Right renal pelvis (tissue), 4 donors: ENCODE measurements at places on chromosomes 4 and X. TPM values are rescaled to one million over a fixed set of nuclear protein-coding genes. Genes with fewer than 3 reads are reported as not detected.

DNA sequence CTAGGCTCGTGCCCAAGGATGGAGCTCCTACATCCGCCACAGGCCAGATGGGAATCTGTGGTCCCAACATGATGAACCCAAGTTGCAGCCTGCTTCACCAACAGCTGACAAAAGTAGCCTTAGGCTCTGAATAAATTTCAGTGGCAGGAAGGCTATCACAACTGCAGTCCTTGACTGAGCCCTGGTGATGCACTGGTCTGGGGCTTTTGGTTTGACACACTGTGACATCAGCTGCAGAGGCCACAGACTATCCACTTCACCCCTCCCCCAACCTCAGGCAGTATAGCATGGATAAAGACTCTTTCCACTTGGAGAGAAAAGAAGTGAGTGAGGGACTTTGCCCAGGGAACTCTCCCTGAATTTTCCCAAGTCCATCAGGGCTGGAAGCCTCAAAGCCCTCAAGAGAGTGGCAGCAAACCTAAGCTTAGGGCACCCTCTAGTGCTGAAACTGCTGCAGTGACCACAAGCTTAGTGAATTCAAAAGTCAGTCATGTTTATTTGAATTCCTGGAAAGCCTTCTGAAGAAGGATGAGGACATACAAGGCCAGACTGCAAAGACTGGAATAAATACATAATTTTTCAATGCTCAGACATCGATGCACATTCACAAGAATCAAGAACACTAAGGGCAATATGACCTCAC is 135.0 kb upstream of the TENT5D start:
- DNase-seq, result no peak

- no peak for DNase-seq
Measured at GRCh38 chr4:37662861-37663390, 23.2 kb downstream of the RELL1 start.

DNA sequence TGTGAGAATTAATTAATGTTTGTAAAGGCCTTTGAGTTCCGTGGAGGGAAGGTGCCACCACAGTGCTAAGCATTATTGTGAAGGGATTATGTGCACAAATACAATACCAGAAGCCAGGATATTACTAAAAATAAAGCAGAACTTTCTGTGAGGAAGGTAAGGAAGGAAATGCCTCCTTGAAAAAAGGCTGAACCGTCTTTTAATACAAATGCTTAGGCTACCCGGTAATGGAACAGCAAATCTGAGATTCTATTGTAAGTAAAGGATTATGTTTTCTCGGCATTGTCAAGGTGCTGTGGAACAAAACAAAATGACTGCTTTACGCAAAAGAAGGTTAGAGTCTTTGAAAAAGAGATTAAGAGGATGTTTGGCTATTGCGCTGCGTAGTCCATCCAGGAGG is 57.9 kb upstream of the SPRY1 start:
- DNase-seq, result no peak

DNA sequence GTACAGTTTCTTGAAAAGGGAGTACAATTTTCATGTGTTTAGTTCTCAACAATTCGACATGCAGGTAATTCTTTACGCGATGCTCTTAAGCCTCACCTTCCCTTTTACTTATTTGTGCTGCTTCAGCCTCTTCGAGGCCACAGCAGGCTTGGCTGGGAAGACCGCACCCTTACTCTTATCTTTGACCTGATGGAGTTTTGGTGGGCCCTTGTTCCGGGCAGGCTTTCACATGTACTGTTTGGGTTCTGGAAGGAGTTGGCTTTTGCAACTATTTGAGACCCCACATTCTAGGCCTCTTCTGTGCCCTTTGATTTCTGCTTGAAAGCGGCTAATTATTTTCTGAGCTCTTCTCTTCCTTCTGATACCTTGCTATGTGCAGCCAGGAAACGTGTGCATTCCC is 60.2 kb downstream of the FAM193A start:
- DNase-seq, result no peak

DNA sequence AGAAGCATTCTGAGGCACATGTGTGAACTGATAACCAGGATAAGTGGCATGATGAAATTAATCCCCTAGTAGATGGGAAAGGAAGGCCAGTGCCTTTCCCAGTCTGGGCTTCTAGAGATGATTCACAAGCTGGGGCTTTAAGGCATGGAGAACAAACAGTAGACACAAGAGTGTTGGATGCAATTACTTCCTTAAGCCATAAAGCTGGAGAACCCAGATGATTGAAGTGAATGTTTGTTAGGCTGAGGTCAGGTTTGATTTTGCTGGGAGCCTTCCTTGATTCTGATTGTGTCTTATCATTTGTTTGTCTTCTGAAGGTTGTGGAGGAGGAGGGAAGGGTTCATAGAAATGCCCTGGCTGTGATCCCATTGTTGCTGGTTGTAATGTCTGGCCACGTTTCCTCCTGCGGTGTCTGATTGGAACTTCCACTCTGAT is 125.2 kb downstream of the NHS start:
- DNase-seq, result no peak

The SPANXN3 gene
- not detected for polyA plus RNA-seq

- peak; percentile 5 for DNase-seq
Measured at GRCh38 chr4:46270986-46271596, 118.8 kb downstream of the GABRA2 start.

The MAGEB2 gene
- not detected for polyA plus RNA-seq

The DAPP1 gene
- 1.2 TPM for polyA plus RNA-seq

The PPP1R2C gene
- not detected for polyA plus RNA-seq

- DNase-seq, result no peak
Measured at GRCh38 chrX:18098763-18099162, 121.9 kb downstream of the BEND2 start.

The ZFX gene
- 28.5 TPM for polyA plus RNA-seq

DNA sequence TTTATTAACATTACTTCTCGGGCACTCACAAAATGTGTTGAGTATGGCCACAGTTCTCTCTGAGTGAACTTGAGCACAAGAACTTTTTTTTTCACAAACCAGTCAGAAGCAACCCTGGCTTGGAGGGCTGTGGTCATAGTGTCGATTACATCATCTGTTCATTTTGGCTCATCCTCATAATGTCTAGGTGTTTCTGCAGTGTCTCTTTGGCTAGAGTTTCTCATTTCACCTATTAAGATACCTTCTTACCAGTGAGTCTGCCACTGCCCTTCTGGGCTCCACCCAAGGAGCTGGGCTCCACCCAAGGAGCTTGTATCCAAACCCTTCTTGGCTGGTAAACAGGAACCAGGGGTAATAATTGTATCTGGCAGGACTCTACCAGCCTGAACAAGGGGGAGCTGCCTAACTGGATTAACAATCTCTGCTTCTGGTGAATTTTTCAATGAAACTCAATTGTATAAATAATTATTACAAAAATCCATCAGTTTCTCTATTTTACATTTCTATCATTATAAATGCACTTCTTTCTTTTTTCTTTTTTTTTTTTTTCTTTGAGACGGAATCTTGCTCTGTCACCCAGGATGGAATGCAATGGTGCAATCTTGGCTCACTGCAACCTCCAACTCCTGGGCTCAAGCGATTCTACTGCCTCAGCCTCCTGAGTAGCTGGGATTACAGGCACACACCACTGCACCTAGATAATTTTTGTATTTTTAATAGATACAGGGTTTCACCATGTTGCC is 667.7 kb upstream of the SLIT2 start:
- DNase-seq, result no peak

The CLDN34 gene
- polyA plus RNA-seq, result 0.09 TPM

The GAGE13 gene
- polyA plus RNA-seq, result not detected

The TRMT2B gene
- 11.5 TPM for polyA plus RNA-seq

- no peak for DNase-seq
Measured at GRCh38 chr4:168715896-168716295, 219.0 kb downstream of the PALLD start.

GRCh38 chrX:133542476-133542875 is 127.2 kb upstream of the GPC4 start:
- DNase-seq, result no peak

GRCh38 chr4:184406958-184407391 is 67.4 kb downstream of the IRF2 start:
- no peak for DNase-seq

DNA sequence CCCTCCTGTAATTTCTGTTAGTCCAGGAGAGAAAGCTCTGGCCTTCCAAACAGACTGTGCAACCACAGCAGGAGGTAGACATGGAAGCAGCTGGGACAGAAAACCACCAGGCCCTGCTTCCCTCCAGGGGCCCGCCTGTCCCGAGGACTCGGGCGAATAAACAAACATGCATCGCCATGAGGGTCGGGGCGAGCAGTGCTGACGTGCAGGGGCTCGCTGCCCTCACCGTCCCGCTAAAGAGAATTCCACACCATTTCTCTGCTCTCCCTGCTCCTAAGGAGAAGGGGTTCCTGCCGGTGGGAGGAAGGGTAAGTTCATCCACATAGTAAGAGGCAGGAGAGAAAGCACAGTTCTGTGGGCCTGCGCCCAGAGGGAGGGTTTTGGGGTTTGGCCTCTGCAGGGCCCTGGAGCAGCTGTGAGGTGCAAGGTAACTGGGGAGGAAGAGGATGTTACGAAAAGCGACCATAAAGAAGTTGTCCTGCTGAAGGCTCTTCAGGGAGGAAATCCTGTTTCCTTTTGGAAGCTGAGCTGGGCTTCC is 54.9 kb downstream of the WFS1 start:
- DNase-seq, result no peak

- no peak for DNase-seq
Measured at GRCh38 chr4:145663194-145663593, 16.8 kb upstream of the C4orf51 start.

The CFP gene
- polyA plus RNA-seq, result 1.3 TPM

The CLCN3 gene
- 57.9 TPM for polyA plus RNA-seq

The GAB3 gene
- polyA plus RNA-seq, result 1.5 TPM

DNA sequence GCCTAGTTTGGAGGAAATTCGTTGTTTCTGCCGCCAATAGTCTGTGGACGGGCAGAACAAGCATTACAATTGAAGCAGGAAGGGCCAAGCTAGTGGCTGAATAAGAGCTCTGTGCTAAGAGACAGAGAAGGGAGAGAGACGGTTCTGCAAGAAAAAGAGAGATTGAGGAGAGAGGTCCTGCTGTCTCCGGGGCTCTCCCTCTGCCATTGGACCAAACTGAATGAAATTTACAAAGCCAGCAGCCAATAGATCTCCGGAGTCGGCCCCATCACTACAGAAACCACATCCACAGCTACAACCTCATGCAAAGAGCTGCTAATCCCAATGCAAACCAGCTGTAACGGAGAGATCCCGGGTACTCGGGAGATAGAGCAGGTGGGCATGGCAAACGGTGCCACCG is at the start of gene NLGN4X:
Gene NLGN4X (minus strand): TSS at position 148 of the 400 bp plus-strand sequence. CDS start 77,401 bp downstream, outside the sequence.
- no peak for DNase-seq

DNA sequence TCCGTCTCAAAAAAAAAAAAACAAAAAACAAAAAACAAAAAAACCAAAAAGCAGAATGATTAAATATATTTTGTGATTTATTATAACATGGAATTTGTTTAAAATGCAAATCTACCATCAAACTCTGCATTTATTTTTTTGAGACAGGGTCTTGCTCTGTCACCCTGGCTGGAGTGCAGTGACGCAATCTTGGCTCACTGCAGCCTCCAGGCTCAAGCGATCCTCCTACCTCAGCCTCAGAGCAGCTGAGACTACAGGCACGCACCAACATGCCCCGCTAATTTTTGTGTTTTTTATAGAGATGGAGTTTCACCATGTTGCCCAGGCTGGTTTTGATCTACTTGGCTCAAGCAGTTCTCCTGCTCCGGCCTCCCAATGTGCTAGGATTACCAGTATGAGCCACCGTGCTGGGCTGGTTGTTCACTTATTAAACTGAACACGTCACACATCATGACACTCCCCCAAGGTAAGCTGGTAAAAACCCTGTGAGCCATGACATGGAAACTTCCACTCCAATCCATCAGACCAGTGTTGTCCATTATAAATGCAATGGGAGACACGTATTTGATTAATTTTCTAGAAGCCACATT is 45.7 kb downstream of the RBM47 start:
- DNase-seq, result no peak

The CLNK gene
- polyA plus RNA-seq, result 0.83 TPM

The AMOT gene
- polyA plus RNA-seq, result 67.9 TPM

- no peak for DNase-seq
Measured at GRCh38 chr4:143311924-143312323, 24.8 kb upstream of the GAB1 start.

- no peak for DNase-seq
Measured at GRCh38 chr4:52560844-52561280, 98.2 kb downstream of the USP46 start.

The HSFX2 gene
- polyA plus RNA-seq, result 0.51 TPM

The COL25A1 gene
- 19.0 TPM for polyA plus RNA-seq

The MAGEA8 gene
- 0.10 TPM for polyA plus RNA-seq

GRCh38 chr4:26106776-26107175 is 192.8 kb downstream of the SMIM20 start:
- DNase-seq, result no peak

GRCh38 chr4:1057403-1057745 is 45.9 kb downstream of the FGFRL1 start:
- DNase-seq, result no peak

The RBM46 gene
- polyA plus RNA-seq, result 0.06 TPM

DNA sequence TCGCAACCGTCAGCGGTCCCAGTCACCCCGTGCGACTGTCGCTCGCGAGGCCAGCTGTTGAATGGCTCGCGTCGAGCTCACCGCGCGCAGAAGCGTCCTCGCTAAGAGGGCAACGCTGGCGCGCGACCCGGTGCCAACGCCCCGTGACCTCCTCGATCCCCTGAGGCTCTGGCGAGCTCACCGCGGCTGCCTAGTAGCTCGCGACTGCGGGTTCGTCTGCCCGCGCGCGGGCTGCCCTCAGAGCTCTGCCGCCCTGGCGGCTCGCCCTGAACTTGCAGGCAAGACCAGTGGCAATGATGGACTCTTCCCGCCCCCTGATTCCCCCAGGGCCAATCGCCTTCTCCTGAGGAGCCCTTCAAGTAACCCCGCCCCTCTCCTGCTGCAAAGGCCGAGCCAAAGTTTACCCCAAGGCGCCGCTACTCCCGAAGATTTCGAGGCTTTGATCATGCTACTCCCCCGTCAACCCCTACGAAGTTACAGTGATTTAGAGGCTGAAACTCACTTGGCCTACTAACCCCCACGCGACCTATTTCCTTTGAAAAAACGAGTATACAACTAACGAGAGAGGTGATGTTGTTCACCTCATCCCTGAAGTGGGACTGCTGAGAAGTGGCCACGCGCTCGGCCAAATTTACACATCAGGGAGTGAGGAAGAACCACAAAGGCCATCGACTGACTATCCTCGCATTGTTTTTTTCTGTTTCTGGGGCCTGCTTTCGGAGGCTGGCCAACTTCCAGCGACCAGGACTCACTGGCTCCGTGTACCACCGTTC is 37.5 kb downstream of the PGRMC1 start:
- peak; percentile 10 for DNase-seq

- no peak for DNase-seq
Measured at GRCh38 chrX:23885803-23886202, 21.9 kb downstream of the APOO start.

The SYN1 gene
- polyA plus RNA-seq, result 8.1 TPM

GRCh38 chr4:73875401-73875800 is 6.2 kb downstream of the CXCL1 start:
- DNase-seq, result no peak

- DNase-seq, result no peak
Measured at GRCh38 chr4:85492336-85492735, 17.4 kb downstream of the ARHGAP24 start.

DNA sequence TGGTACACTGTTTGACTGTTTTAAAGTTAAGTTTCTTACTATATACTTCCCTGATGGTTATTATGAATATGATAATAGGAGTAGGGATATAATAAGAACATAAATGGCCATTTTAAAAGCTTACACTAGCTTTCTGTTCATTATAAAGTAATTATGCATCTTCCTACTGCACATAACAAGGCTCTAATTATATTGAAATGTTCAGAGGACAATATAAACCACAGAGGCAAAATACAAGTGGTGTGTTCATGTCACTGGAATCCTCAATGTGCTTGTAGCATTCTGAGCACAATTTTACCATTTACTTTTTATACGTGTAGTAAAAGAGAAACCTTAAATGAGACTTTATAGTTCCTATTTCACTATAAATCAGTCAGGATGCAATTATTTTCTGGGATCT is 268.3 kb downstream of the TMA16 start:
- DNase-seq, result no peak

GRCh38 chr4:55029821-55030503 is 95.4 kb downstream of the KDR start:
- no peak for DNase-seq
